CD4-positive, alpha-beta T cell treated with Interferon alpha-2 for 1 hour (primary cell): ENCODE measurements at places on chromosomes 6 and 20.

GRCh38 chr20:62980380-62980960 lies 26.3 kb downstream of the BHLHE23 start:
- no peak for DNase-seq

- no peak for DNase-seq
Measured at GRCh38 chr6:116070616-116071389, 10.1 kb upstream of the FRK start.

GRCh38 chr6:365835-366234 lies 25.7 kb upstream of the IRF4 start:
- no peak for DNase-seq

GRCh38 chr20:43721429-43722152 lies 5.2 kb downstream of the GTSF1L start:
- DNase-seq: no peak

DNA sequence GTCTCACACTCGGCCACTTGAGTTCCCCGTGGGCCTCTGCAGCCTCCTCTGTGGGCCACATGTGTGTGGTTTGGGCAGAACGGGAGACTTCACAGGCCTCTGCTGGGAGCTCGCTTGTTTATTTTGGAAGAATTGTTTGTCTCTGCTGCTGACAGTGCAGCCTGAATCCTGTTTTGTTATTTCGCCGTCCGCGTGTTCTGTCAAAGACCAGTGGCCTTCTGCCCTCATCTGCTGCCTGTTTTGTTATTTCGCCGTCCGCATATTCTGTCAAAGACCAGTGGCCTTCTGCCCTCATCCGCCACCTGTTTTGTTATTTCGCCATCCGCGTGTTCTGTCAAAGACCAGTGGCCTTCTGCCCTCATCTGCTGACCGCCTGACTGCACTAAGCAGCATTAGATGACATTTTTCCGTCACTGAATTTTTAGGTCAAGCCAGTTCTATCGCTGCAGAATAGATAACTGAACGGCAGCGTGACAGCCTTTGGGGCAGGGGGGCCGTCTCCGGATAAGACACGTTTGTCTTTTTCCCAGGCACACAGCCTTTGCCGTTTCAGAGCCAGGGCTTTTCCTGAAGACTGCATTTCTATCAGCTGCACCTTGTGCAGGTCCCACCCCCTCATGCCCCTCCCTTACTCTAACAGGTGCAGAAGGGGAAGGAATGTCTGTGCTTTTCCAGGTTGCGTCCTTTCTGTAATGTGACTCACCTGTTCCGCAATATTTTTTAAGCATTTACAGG lies 158.5 kb upstream of the AFDN start:
- DNase-seq: no peak

DNA sequence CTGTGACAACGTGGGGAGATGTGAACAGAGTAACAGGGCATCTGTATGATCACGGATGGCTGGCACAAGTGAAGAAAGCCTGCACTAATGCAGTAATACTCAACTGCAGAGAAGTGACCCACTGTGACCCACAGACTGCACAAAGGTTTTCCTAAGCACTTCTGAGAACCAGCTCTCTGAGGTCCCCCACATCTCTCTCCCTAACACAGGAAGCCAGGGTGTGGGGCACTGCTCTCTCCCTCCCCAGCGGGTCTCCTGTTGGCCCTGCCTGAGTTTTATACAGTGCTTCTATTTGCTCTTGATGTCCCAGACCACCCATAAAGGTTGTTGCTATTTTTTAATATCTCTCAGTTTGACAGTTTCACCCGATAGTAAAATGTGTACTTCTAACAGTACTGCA lies 11.3 kb downstream of the APMAP start:
- no peak for DNase-seq
